Pancreas (tissue), 10 donors: ENCODE measurements at places on chromosomes 12 and 14. TPM values are rescaled to one million over a fixed set of nuclear protein-coding genes. Genes with fewer than 3 reads are reported as not detected.
A peak's percentile ranks its signal among the peaks of the same experiment; 100 is the strongest.

DNA sequence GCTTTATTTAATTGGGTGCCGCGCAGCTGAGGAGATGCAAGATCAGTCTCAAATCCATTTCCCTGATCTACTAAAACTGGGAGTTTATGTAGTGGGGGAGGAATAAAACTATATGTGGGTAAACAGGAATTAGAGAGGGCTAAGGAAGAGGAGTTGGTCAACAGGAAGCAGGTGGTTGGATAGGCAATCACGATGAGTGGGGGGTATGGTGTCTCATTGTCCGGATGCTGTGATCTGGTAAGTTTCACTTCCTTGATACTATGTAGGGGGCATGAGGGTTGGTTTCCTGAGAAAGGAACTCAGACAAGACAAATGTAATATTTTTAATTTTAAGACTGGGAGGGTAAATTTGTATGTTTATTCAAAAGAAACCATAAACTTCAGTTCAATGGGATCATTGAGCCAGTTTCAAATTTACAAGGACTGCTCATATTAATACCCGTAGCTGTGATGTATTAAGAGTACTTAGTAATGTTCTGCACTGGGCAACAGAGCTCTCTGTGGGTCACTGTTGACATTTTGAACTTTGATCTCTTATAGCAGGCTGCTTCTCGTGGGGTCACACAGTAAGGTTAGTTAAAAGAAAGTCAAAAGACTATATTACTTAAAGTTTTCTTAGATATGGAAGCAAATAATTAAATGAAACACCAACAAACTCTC, 786.2 kb upstream of the FBXO33 start:
- no peak overlapping the region for H3K27ac ChIP-seq
- H3K36me3 ChIP-seq: no peaks in the 10 kb centered on the region
- H3K4me1 ChIP-seq: no peaks in the 10 kb centered on the region

- no peak for DNase-seq
- H3K27ac ChIP-seq: no peak overlapping the region
- no peaks in the 10 kb centered on the region for H3K36me3 ChIP-seq
- H3K27me3 ChIP-seq: no peaks in the 10 kb centered on the region
- H3K4me1 ChIP-seq: no peaks in the 10 kb centered on the region
Measured at GRCh38 chr12:90909069-90909770, 45.8 kb downstream of the CCER1 start.

GRCh38 chr12:73935817-73936216, 601.8 kb upstream of the ATXN7L3B start:
- H3K4me1 ChIP-seq: no peaks in the 10 kb centered on the region
- no peak for DNase-seq
- no peaks in the 10 kb centered on the region for H3K27me3 ChIP-seq
- H3K36me3 ChIP-seq: no peaks in the 10 kb centered on the region
- no peak overlapping the region for H3K27ac ChIP-seq
- no peak overlapping the region for H3K4me3 ChIP-seq

GRCh38 chr14:95527387-95528002, 7.4 kb upstream of the GLRX5 start:
- DNase-seq: no peak
- H3K4me1 ChIP-seq: peaks cover 24% of the 10 kb centered on the region

GRCh38 chr14:89186856-89187376, 230.1 kb downstream of the FOXN3 start:
- H3K36me3 ChIP-seq: no peaks in the 10 kb centered on the region
- DNase-seq: peak; percentile 42
- peaks cover 3% of the 10 kb centered on the region for H3K4me1 ChIP-seq

DNA sequence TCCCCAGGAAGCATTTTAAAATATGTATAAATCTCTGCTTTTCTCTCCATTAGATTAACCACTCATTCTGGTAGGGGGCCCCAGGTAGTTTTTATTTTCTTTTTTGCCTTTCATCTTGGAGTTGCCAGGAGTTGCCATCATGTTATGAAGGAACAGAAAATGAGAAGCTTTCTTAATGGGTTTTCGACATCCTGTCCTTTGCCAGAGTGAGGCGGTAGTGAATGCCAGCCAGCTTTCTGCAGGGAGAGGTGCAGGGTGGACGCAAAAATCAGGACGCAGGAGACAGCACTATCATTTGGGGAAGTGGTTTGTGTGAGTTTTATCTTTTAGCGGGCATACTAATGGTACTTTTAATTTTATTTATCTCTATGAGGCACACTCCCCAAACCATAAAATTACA, 1.7 kb downstream of the RASSF8 start:
- peak overlapping the region; percentile 68 for H3K4me3 ChIP-seq
- DNase-seq: no peak
- no peaks in the 10 kb centered on the region for H3K27me3 ChIP-seq
- no peak overlapping the region for H3K27ac ChIP-seq
- no peaks in the 10 kb centered on the region for H3K4me1 ChIP-seq

- H3K36me3 ChIP-seq: no peaks in the 10 kb centered on the region
- no peaks in the 10 kb centered on the region for H3K4me1 ChIP-seq
- no peak for DNase-seq
- no peak overlapping the region for H3K4me3 ChIP-seq
- H3K27me3 ChIP-seq: no peaks in the 10 kb centered on the region
Measured at GRCh38 chr12:39102474-39103209, 197.3 kb upstream of the CPNE8 start.

DNA sequence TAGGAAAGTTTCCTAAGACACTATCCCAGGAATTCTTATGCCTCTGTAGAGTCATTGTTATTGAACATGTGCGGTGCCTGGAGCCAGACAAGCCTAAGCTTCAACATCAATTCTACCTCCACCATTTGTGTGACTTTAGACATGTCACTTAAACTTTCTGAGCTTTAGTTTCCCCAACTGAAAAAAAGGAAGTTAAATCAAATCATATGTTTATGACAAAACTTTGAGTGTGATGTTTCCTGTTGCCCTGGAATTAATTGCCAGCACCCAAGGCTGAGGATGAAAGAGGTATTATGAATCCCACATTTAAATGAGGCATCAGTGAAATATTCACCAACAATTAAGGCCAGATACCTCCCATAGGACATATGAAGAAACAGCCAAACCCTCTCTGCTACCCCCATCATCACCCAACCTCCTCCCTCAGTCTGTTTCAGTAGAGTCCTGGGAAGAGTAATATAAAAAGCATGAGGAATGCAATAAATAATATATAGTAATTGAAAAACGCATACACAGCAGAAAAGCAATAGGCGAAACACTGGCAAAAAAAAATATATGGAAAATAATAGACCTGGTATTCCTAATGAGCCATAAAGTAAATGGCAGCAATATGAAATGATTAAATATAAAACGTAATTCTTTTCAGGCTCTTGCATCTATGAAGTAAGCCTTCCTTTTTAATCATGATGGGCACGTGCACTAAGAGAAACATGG, 182.0 kb upstream of the DCN start:
- no peak overlapping the region for H3K4me3 ChIP-seq
- H3K27me3 ChIP-seq: no peaks in the 10 kb centered on the region
- no peak overlapping the region for H3K27ac ChIP-seq
- no peaks in the 10 kb centered on the region for H3K4me1 ChIP-seq
- DNase-seq: no peak

GRCh38 chr14:64800000-64800399, 79.7 kb downstream of the SPTB start:
- no peaks in the 10 kb centered on the region for H3K36me3 ChIP-seq
- H3K27me3 ChIP-seq: no peaks in the 10 kb centered on the region
- DNase-seq: no peak

Gene CLEC2B
- 2.4 TPM for polyA plus RNA-seq

Gene ATP5F1B
- polyA plus RNA-seq: 299 TPM

Gene RNASE3
- polyA plus RNA-seq: not detected

Gene TMEM229B
- polyA plus RNA-seq: 2.9 TPM
